Mammary epithelial cell (primary cell): ENCODE measurements at places on chromosomes 16 and 17.

GRCh38 chr16:65309354-65309753, 187.5 kb upstream of the CDH11 start:
- no peak for DNase-seq

DNA sequence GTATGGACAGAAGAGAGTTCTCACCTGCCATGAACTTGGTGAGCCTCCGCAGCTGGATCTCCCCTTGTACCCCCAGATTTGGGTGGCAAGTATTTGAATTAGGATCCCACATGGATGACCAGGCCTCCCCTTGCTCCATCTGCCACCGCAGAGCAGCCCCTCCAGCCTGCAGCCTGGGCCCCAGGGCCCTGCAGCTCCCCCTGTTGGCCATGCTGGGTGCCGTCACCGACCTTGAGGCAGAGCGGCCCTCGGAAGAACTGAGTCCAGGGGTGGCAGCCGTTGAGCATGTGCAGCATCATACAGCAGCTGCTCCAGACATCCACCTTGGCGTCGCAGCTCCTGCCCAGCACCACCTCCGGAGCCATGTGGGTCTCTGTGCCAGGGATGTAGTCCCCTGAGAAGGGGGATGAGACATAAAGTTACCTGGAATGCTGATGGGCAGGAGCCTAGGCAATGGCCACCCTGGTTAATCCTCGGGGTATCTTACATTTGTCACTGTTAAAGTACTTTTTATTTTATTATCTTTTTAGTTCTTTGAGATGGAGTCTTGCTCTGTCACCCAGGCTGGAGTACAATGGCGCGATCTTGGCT, 9.0 kb upstream of the SPATA32 start:
- no peak for DNase-seq

- no peak for DNase-seq
Observed at GRCh38 chr16:51699686-51700396, 548.8 kb upstream of the SALL1 start.

DNA sequence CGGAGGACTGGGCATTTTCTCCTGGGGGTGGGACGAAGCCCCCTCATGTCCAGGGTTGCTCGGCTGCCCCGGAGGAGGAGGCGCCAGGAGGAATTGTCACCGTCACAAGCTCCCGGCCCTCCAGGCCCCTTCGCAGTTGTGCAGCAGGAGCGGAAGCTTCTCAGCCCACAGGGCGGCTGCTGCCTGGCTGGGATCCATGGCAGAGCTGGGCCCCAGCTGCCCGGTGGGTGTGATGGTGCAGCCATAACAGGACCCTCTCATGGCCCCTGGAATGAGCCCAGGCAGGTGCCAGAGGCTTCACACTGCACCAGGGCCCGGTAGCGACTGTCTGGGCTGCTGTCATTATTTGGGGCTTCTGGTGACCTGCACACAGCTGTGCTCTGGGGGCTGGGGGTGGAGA, 54.9 kb upstream of the GNG13 start:
- DNase-seq: no peak

- DNase-seq: no peak
Observed at GRCh38 chr17:4710693-4711634, 532 bp downstream of the ARRB2 start.

- no peak for DNase-seq
Observed at GRCh38 chr16:29139261-29139802, 154.5 kb downstream of the LAT start.

- no peak for DNase-seq
Observed at GRCh38 chr16:3142770-3143169, 7.9 kb downstream of the ZNF213 start.

GRCh38 chr17:42784811-42785592, 4.6 kb downstream of the WNK4 start:
- no peak for DNase-seq
